ENCODE measurements at places on chromosomes 1 and 21.

- no peak for DNase-seq
Measured at GRCh38 chr1:100896481-100896982, 642 bp downstream of the SLC30A7 start.

- DNase-seq = no peak
Measured at GRCh38 chr1:55143684-55144083, 71.5 kb downstream of the USP24 start.

- no peak for DNase-seq
Measured at GRCh38 chr21:33359446-33359845, 34.7 kb downstream of the IFNAR1 start.

DNA sequence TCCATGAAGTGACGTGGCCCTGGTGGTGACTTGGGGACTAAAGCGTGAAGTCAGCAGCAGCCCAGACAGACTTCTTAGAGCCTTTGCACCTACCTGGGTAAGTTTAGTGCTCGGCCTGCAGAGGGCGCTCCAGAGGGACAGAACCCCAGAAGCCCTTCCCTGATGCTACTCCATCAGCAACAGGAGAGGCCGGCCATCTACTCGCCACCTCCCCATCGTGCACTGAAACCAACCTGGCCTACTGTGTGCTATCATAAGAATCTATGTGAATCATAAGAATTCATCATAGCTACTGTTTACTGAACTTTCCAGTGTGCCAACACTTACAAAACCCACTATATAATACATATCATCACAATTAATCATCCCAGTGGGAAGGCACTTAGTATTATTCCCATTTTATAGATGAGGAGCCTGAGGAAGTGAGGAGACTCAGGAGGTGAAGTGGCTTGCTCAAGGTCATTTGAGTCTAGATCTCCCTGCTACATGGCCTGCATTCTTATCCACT is 7.9 kb upstream of the EDN2 start:
- no peak for DNase-seq

DNA sequence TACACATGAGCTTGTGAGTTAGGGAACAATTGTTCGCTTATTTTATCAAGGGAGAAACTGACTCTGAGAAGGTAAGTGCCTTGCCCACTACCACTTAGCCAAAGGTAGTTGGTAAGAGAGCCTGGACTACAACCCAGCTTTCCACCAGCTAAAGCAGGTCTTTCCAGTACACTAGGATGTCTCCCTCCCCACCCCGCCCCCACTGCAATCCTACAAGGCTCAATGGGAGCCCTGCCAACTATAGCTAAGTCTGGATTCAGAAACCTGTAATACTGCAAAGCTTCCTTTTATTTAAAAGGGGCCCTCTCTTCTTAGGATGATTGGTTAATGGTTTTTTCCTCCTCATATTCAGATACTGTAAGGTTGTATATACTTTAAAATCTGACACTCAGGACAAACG is 102.0 kb upstream of the C8B start:
- no peak for DNase-seq

DNA sequence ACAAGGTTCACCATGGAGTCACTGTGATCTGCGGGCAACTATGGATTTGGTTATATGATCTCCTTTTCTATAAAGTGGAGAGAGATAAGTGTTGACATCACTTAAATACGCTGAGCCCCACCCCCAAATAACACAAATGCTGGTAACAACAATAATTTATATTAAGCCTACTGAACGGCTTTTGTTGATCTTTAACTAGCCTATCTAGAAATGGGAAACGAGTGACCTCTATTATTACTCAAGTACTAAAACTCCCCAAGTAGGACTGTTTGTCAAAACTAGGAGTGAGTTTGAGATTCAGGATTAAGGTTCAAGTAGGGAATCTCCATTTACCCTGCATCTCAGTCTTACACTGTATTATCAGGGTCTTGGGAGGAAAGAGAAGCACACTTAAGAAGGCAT is 52.2 kb downstream of the MAP3K7CL start:
- DNase-seq = no peak

- DNase-seq = no peak
Measured at GRCh38 chr1:79472067-79472656, 465.6 kb upstream of the ADGRL4 start.

DNA sequence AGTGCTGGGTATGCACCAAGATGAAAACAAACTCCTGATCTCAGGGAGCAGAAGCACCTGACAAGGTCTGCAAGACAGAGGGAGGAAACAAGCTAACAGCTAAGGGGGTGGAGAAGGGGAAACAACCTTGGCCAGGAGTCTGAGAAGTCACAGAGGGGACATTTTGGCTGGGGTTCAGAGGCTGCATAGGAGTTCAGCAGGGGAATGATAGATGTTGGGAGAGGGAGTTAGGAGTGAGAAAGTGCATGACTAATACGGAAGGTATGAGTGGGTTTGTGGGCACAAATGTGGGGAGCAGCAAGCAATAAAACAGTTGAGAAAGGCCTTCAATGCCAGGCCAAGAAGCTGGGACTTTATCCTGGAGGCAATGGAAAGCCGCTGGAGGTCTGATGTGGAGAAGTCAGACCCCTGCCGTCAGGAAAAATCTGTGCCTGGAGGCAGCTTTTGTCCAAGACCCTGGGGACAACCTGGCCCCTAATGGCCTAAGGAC is 16.4 kb downstream of the EPHA2 start:
- no peak for DNase-seq

- no peak for DNase-seq
Measured at GRCh38 chr1:119010201-119010600, 22.1 kb upstream of the TBX15 start.

- DNase-seq = no peak
Measured at GRCh38 chr21:31236528-31236927, 107.5 kb downstream of the TIAM1 start.

DNA sequence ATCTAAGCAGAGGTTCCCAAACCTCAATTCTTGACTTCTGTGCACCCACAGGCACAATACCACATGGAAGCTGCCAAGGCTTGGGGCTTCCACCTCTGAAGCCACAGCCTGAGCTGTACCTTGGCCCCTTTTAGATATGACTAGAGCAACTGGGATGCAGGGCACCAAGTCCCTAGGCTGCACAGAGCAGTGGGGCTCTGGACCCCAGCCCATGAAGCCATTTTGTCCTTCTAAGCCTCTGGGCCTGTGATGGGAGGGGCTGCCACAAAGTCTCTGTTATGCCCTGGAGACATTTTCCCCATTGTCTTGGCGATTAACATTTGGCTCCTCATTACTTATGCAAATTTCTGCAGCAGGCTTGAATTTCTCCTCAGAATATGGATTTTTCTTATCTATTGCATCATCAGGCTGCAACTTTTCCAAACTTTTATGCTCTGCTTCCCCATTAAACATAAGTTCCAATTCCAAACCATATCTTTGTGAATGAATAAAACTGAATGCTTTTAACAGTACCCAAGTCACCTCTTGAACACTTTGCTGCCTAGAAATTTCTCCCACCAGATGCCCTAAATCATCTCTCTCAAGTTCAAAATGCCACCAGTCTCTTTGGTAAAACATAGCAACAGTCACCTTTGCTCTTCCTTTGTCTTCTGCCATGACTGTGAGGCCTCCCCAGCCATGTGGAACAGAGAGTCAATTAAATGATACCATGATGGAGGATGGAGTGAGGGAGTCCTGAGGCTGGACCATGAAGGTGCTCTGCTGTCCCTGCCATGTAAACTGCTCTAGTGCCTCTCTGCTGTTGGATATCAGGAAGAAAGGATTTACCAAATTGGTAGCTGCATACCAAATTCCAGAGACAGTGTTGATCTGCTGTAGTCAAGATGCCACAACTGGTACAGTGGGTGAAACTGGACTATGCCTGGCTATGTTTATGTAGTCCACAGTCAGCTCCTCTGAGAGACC is 37.6 kb downstream of the RUNX3 start:
- no peak for DNase-seq

- DNase-seq = no peak
Measured at GRCh38 chr1:7404046-7404742, 366.9 kb upstream of the VAMP3 start.

- no peak for DNase-seq
Measured at GRCh38 chr1:165182975-165183374, 173.5 kb downstream of the LMX1A start.

DNA sequence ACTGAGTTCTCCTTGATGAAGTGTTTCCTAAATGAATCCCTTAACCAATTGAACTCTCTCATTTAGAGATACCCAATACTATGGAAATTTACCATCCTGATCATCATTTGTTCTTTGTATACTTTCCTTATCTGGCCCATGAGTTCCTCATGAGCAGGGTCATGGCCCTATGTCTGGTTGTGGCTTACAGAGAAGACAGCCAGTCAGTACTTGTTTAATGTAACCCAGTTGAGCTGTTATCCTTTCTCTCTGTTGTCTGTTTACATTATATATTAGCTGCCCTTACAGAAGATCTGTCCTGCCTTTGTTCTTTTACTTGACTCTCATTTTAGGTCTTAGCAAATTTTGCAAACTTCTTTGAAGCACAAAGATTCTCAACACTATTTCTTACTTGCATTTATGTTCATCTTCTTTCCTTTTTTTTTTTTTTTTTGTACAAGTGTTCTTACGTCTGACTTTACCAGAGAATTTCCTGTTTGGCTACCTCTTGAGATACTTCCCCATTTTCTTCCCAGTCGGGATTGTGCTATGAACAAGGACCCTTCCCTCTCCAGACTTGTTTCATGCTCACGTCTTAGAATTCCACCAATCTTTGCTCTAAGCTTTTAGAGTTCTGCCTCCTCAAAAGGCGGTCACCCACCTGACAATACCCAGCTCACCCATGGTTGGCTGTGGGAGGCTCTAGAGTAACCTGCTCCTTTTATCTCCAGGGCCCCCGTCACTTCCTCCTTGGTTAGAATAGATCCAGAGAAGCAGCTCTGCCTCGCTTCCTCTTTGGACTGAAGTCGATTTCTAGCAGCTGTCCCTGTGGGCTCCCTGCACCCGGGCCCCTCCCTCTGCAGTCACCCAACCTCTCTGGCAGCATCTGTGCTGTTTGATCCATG is 53.6 kb upstream of the RUNX1 start:
- peak; percentile 9 for DNase-seq

Data from frontal cortex (tissue), 4 donors.